ENCODE measurements at places on chromosomes 5 and 9.

- no peak for DNase-seq
Observed at GRCh38 chr9:6689893-6690674, 44.6 kb upstream of the GLDC start.

DNA sequence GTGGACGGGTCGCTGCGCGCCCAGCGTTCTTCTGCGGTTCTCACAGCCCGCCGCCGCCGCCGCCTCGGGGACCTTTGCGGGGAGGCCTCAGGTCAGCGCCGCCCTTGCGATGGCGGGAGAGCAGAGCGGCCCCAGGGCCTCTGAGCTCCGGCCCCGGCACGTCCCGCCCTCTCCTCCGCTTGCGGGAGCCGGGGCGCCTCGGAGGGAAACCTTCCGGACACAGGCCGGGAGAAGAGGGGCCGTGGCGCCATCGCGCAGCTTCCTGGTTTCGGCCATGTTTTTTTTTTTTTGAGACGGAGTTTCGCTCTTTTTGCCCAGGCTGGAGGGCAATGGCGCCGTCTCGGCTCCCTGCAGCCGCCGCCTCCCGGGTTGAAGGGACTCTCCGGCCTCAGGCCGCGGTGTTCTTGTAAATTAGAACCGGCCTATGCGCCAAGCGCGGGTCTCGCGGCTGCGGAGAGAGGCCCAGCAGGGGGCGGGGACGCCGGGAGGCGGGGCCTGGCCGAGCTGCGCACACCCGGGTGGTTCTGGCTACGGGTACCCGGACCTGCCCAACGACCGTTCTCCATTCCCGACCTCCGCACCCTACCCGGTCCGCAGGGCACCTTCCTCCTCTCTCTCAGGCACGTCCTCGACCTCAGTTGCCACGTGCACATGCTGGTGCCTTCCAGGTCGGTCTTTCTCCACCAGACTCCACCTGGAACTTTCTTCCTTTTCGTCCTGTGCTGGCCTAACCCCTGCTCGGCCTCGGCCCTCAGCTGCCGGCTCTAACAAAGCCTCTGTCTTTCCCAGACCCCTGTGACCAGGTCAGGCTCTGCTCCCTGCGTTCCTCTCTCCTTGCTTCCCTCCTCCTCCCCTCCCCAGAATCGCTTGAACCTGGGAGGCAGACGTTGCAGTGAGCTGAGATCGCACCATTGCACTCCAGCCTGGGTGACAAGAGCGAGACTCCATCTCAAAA, 28.8 kb upstream of the MGAT1 start:
- DNase-seq = peak; percentile 72

DNA sequence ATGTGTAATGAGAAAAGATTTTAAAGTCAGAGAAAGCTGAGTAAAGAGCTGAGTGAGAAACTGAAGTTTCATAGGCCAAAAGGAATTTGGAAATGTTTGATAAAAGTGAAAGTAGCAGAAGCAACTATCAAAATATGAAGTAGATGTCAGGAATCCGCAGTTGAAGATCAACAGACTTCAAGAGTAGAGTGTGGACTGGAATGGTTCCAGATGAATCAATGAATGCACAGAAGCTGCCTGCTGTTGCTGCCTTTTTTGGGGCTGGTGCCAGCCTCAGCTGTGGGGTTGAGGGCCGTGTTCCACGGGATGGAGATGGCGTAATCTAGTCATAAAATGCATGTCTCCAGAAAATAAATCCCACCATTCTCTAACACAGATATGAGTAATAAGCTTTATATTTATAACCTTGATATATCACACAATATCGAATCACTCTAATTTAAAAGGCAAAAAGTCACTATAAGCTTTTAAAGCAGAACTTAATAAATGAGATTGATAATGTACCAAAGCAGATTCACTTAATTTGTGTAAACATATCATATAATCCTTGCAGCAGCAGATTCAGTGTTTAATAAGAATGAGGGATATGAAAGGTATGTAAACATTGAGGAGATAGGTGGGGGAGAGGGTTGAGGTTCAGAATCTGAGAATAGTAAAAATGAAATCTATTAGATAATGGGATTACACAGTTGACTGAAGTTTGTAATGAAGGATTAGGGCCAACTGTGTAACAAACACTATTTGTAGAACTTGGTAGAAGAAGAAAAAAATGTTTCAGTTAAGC, 652.3 kb upstream of the FTMT start:
- no peak for DNase-seq

DNA sequence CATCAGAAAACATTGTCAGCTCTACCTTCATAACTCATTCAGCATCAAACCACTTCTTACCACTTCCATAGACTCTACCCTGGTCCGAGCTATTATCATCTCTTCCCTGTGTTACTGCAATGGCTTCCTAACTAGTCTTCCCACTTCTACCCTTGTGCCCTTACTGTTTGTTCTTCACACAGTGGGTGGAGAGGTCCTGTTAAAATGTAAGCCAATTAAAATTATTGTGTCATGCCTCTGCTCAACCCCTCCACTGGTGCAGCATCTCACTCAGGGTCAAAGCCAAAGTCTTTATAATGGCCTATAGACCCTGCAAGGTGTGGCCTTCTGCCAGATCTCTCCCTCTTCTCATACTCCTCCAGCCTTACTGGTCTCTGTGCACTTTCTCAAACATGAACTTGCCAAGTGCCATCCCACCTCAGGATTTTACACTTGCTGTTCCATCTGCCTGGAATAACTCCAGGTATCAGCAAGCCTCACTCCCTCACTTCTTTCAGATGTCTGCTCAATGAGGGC, 22.8 kb upstream of the ARAP3 start:
- no peak for DNase-seq

- DNase-seq = no peak
Observed at GRCh38 chr9:113506090-113506589, 42.6 kb downstream of the RGS3 start.
